ENCODE measurements at places on chromosomes 2 and 18. TPM values are rescaled to one million over a fixed set of nuclear protein-coding genes. Genes with fewer than 3 reads are reported as not detected.

Gene GCG
- not detected for polyA plus RNA-seq

Gene STPG4
- 0.14 TPM for polyA plus RNA-seq

Gene ATAD2B
- polyA plus RNA-seq, result 20.7 TPM

Gene TANC1
- polyA plus RNA-seq, result 54.9 TPM

Gene ANO7
- 2.5 TPM for polyA plus RNA-seq

Gene BOLL
- polyA plus RNA-seq, result not detected

Gene HRH4
- polyA plus RNA-seq, result 0.13 TPM

Gene CD8A
- 0.36 TPM for polyA plus RNA-seq

Gene B3GNT7
- polyA plus RNA-seq, result 3.0 TPM

Gene NEURL3
- polyA plus RNA-seq, result 6.1 TPM

Gene GDF7
- 4.1 TPM for polyA plus RNA-seq

Gene SATB2
- polyA plus RNA-seq, result 18.9 TPM

Gene CXCR2
- polyA plus RNA-seq, result 0.74 TPM

Gene POTEF
- 0.10 TPM for polyA plus RNA-seq

Gene TDRD15
- not detected for polyA plus RNA-seq

Gene STEAP3
- polyA plus RNA-seq, result 1.6 TPM

Gene SPDYA
- polyA plus RNA-seq, result 0.81 TPM

Gene HOXD11
- polyA plus RNA-seq, result 72.4 TPM

Gene NDUFAF7
- 27.8 TPM for polyA plus RNA-seq

Gene IRS1
- polyA plus RNA-seq, result 12.6 TPM

Gene KANSL1L
- polyA plus RNA-seq, result 61.4 TPM

Gene MYCN
- 39.6 TPM for polyA plus RNA-seq

Gene LAMA1
- 106 TPM for polyA plus RNA-seq

Gene G6PC2
- 0.24 TPM for polyA plus RNA-seq

Gene ANXA4
- polyA plus RNA-seq, result 283 TPM

Gene HAAO
- polyA plus RNA-seq, result 49.0 TPM

Gene GALNT3
- 12.3 TPM for polyA plus RNA-seq

Gene FKBP1B
- polyA plus RNA-seq, result 10.4 TPM

Gene ALPP
- not detected for polyA plus RNA-seq

Gene HOXD9
- 87.5 TPM for polyA plus RNA-seq

Gene SKOR2
- not detected for polyA plus RNA-seq

Gene GKN2
- polyA plus RNA-seq, result not detected

Gene SNTG2
- polyA plus RNA-seq, result 2.0 TPM

Gene CHST10
- 20.6 TPM for polyA plus RNA-seq

Gene MLPH
- 5.1 TPM for polyA plus RNA-seq

Gene NPPC
- polyA plus RNA-seq, result 0.73 TPM

Gene CPS1
- polyA plus RNA-seq, result 2.5 TPM

Gene HMSD
- 2.6 TPM for polyA plus RNA-seq

Gene ERFE
- 7.3 TPM for polyA plus RNA-seq

Gene ZFP36L2
- 92.4 TPM for polyA plus RNA-seq

Gene CIB4
- 0.78 TPM for polyA plus RNA-seq
